ENCODE measurements at places on chromosomes 16 and 17. TPM values are rescaled to one million over a fixed set of nuclear protein-coding genes. Genes with fewer than 3 reads are reported as not detected.
A peak's percentile ranks its signal among the peaks of the same experiment; 100 is the strongest.

The ZFPM1 gene
- 2.2 TPM for total RNA-seq

The KRT32 gene
- not detected for total RNA-seq

The CDRT15 gene
- not detected for total RNA-seq

The CCNF gene
- 54.2 TPM for total RNA-seq

The CIITA gene
- not detected for total RNA-seq

The CD68 gene
- not detected for total RNA-seq

The TBC1D3E gene
- total RNA-seq = not detected

The MYH2 gene
- total RNA-seq = 27.7 TPM

The PSMD12 gene
- 67.1 TPM for total RNA-seq

The MFSD6L gene
- 1.9 TPM for total RNA-seq

The SYNGR2 gene
- total RNA-seq = 61.6 TPM

DNA sequence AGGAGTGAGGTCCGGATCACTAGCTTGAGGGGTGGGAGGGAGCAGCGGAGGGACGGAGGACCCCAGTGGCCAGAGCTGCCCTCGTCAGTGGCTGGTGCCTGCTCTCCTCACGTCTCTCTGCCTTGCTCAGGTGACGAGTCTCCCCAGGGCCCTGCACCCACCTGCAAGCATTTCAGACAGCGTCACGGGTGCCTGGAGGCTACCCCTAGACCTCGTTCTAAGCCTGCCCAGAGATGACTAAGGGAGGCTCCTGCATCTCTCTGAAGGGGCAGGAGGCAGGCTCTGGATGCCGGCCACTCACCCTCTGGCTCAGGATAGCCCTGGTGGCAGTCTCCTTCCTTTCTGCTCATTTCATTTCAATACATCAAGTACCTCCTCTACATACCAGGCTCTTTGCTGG is 68.8 kb downstream of the MRC2 start:
- H3K4me1 ChIP-seq = peaks cover 4% of the 10 kb centered on the region
- no peak overlapping the region for H3K27ac ChIP-seq
- DNase-seq = no peak
- H3K4me3 ChIP-seq = no peak overlapping the region
- no peaks in the 10 kb centered on the region for H3K36me3 ChIP-seq

- no peaks in the 10 kb centered on the region for H3K4me1 ChIP-seq
Measured at GRCh38 chr16:82384949-82385348, 214.9 kb upstream of the MPHOSPH6 start.

- H3K27ac ChIP-seq = no peak overlapping the region
- DNase-seq = no peak
- H3K4me3 ChIP-seq = no peak overlapping the region
- no peaks in the 10 kb centered on the region for H3K36me3 ChIP-seq
- peaks cover 12% of the 10 kb centered on the region for H3K4me1 ChIP-seq
- H3K27me3 ChIP-seq = peaks cover 17% of the 10 kb centered on the region
Measured at GRCh38 chr17:78337244-78338109, 22.4 kb downstream of the SOCS3 start.

DNA sequence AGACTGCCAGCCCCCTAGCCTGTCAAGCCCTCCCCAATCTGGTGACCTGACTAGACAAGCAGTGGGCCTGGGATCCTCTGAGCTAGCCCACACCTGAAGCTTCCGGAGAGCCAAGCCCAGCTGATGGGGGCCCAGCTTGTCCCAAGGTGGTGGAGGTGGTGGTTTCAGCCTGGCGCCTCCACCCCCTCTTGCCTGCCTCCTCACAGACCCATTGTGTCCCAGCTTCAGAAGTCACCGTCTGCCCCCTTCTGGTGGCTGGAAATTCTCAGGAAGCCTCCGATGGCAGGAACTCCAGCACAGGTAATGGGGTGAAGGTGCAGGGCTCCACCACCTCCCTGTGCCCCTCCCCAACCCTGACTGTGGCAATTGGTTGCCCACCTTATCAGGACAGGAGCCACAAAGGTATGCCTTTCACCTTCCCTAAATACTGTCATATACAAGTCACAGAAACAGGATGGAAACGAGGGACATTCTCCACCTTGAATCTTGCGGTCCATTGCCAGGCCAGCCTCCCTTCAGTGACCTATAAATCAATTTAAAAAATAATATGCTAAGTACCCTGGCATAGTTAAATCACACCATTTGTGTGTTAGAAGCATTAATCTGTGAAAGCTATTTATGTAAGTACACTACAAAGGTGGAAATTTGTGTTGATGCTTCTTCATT is 66.0 kb upstream of the ZNF423 start:
- H3K4me1 ChIP-seq = no peaks in the 10 kb centered on the region
- H3K27me3 ChIP-seq = no peaks in the 10 kb centered on the region
- no peak overlapping the region for H3K4me3 ChIP-seq

- DNase-seq = no peak
- no peak overlapping the region for H3K4me3 ChIP-seq
- no peaks in the 10 kb centered on the region for H3K27me3 ChIP-seq
- H3K27ac ChIP-seq = no peak overlapping the region
- H3K4me1 ChIP-seq = no peaks in the 10 kb centered on the region
Measured at GRCh38 chr17:44935116-44935515, 12.5 kb downstream of the KIF18B start.

- no peak overlapping the region for H3K4me3 ChIP-seq
- peaks cover 22% of the 10 kb centered on the region for H3K4me1 ChIP-seq
- H3K27me3 ChIP-seq = no peaks in the 10 kb centered on the region
- H3K36me3 ChIP-seq = no peaks in the 10 kb centered on the region
Measured at GRCh38 chr17:72267601-72268000, 146.8 kb downstream of the SOX9 start.

- no peak for DNase-seq
- H3K4me3 ChIP-seq = no peak overlapping the region
- H3K36me3 ChIP-seq = no peaks in the 10 kb centered on the region
- peaks cover 15% of the 10 kb centered on the region for H3K4me1 ChIP-seq
- no peaks in the 10 kb centered on the region for H3K27me3 ChIP-seq
Measured at GRCh38 chr17:57574040-57574513, 171.0 kb downstream of the CCDC182 start.

DNA sequence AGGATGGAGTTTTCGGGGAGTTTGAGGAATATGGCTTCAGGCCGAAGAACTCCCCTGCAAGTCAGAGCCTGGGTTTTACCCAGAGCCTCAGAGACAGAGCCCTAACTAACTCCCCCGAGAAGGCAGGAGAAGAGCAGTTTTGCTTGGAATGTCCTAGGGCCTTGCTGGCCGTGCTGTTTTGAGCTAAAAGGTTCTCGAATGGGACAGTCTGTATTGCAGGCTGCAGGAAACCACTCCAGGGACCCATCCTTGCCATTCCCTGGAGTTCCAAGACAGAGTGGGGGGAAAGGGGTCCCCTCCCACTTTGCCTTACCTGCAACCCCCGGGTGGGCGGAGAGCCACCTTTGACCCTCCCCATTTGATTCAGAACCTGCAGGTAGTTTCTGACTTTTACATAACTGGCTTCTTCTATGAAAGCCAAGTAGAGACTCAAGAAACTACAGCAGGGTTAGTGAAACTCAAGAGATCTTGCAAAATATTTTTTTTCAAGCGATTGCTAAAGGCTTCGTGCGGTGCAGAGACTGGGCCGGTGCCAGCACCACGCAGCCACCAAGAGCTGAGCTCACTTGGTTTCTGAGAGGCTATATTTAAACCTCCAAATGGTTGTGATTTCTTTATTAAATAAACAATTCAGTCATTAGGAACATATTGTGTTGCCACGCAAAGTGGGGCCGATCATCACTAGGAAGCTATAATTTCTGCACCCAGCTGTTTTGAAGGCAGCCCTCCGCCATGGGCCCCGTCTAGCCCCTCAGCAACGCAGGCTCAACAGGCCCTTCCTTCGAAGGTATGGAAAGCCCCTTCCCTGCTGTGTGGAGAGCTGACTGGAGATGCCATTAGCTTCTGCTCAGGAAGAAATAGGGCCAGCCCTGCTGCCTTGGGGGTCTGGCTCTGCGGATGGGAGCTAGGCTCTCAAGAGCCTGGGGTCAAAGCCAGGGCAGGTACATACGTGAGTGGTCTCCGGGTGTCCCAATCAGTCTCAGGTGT is 223.0 kb downstream of the NTN1 start:
- DNase-seq = no peak
- peaks cover 3% of the 10 kb centered on the region for H3K27me3 ChIP-seq
- no peaks in the 10 kb centered on the region for H3K36me3 ChIP-seq

GRCh38 chr16:16073001-16073545 is 123.7 kb downstream of the ABCC1 start:
- peaks cover 16% of the 10 kb centered on the region for H3K36me3 ChIP-seq
- DNase-seq = no peak
- H3K27me3 ChIP-seq = no peaks in the 10 kb centered on the region
- H3K4me3 ChIP-seq = no peak overlapping the region

DNA sequence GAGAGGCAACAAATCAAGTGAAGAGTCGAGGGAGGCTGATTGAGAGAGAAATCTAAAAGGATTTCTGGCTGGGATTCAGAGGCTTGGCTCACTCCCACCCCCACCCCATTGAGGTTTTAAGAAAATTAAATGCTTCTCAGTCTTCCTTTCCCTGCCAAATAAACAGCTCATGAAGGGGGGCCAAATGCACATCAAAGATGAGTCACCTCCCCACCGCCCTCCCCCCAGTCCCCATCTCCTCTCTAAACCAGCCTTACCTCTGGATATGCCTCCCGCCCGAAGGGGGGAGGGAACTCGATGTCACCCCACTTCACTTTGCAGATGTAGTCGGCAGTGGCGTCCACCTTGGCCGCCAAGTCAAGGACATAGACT is 11.6 kb downstream of the ACLY start:
- no peak overlapping the region for H3K27ac ChIP-seq
- no peaks in the 10 kb centered on the region for H3K27me3 ChIP-seq
- H3K4me3 ChIP-seq = no peak overlapping the region
- no peaks in the 10 kb centered on the region for H3K4me1 ChIP-seq

DNA sequence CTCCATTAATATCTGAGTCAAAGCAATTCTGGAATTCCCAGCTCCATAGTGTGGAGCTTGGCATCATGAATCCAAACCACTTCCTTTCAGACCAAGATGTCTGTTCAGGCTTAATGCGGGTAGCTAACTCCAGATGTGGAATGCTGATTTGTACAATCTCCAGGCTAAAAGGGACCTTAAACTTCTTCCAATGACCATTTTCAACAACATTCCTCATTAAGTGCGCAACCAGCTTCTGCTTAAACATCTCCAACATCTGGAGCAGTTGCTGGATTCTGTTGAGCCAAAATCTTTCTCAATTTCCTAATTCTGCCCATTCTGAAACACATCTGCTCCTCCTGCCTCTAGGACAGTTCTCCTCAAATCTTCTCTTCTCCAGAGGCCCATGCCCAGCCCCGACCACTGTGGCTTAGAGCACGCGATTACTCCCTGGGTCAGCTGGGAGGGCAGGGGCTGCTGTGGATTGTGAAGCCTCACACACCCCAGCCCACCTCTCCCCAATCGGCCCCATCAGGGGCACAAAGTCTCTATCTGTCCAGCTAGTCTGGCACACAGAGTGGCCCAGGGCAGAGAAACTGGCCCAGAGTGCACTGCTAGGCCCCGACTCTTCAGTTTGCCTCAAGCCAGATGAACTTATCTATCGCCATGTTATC is 36.2 kb downstream of the ASPA start:
- no peak overlapping the region for H3K4me3 ChIP-seq
- peaks cover 28% of the 10 kb centered on the region for H3K4me1 ChIP-seq
- no peak for DNase-seq
- no peaks in the 10 kb centered on the region for H3K27me3 ChIP-seq

- H3K4me1 ChIP-seq = peaks cover 2% of the 10 kb centered on the region
- no peaks in the 10 kb centered on the region for H3K36me3 ChIP-seq
- no peak within 1 kb of the TSS for H3K27ac ChIP-seq
- H3K27me3 ChIP-seq = no peaks in the 10 kb centered on the region
- no peak for DNase-seq
Measured at GRCh38 chr17:29246628-29247027, at the start of gene CRYBA1. Gene CRYBA1, plus strand, starts transcription at chr17:29246859. Its CDS starts 5 bp downstream, at chr17:29246864.

GRCh38 chr17:8766731-8767130 is 8.4 kb upstream of the SPDYE4 start:
- no peak overlapping the region for H3K4me3 ChIP-seq
- H3K27me3 ChIP-seq = no peaks in the 10 kb centered on the region
- H3K36me3 ChIP-seq = no peaks in the 10 kb centered on the region
- H3K4me1 ChIP-seq = peaks cover 10% of the 10 kb centered on the region
- H3K27ac ChIP-seq = no peak overlapping the region

GRCh38 chr17:55037828-55038227 is 69.3 kb downstream of the STXBP4 start:
- H3K36me3 ChIP-seq = no peaks in the 10 kb centered on the region
- H3K4me3 ChIP-seq = no peak overlapping the region
- H3K27me3 ChIP-seq = no peaks in the 10 kb centered on the region
- H3K27ac ChIP-seq = no peak overlapping the region
- no peak for DNase-seq
- H3K4me1 ChIP-seq = no peaks in the 10 kb centered on the region

- DNase-seq = no peak
- no peaks in the 10 kb centered on the region for H3K4me1 ChIP-seq
- no peaks in the 10 kb centered on the region for H3K27me3 ChIP-seq
- no peaks in the 10 kb centered on the region for H3K36me3 ChIP-seq
Measured at GRCh38 chr16:81592353-81592866, 147.8 kb downstream of the CMIP start.

DNA sequence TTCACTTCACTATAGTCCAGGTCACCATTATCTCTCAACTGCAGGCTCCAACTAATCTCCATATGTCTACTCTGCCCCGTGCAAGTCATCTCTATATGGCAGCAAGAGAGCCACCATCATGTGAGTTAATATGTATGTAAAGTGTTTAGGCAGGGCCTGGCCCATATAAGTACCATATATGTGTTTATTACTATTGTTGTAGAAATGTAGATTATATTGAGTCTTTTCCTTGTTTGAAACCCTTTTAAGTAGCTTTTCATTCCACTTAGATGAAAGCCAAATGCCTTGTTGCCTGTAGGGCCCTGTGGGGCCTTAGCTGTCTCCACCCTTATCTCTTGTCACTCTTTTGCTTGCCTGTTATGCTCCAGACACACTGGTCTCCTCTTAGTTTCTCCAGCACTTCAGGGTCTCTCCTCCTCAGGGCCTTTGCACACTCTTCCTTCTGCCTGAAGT is 164.0 kb downstream of the PHKB start:
- no peaks in the 10 kb centered on the region for H3K36me3 ChIP-seq
- no peaks in the 10 kb centered on the region for H3K27me3 ChIP-seq
- H3K4me1 ChIP-seq = no peaks in the 10 kb centered on the region
- H3K27ac ChIP-seq = no peak overlapping the region
- no peak overlapping the region for H3K4me3 ChIP-seq

GRCh38 chr17:61385577-61386236 is 13.9 kb upstream of the TBX2 start:
- no peak overlapping the region for H3K27ac ChIP-seq
- H3K4me3 ChIP-seq = no peak overlapping the region
- no peaks in the 10 kb centered on the region for H3K27me3 ChIP-seq
- no peak for DNase-seq

DNA sequence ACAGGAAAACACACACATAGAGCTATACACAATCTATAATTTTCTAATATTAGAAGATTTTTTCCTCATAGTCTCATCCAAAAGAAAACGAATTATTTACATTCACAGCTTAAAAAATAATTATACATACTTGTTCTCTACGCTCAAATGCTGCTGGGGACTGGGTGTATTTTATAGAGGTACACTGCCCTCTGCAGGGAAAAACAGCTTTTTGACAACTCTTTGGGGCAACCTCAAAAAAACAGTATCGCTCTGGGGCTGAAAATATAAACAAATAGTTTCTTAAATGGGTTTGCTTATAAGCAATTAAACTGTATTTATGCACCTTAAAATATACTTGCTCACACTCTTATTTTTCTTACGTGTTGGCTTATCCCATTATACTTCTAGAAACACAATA is 261.8 kb upstream of the PSMD7 start:
- no peak overlapping the region for H3K27ac ChIP-seq
- H3K4me3 ChIP-seq = no peak overlapping the region
- peak; percentile 76 for DNase-seq
- no peaks in the 10 kb centered on the region for H3K36me3 ChIP-seq
- peaks cover 68% of the 10 kb centered on the region for H3K4me1 ChIP-seq
